ENCODE measurements at places on chromosomes 12 and 14. TPM values are rescaled to one million over a fixed set of nuclear protein-coding genes. Genes with fewer than 3 reads are reported as not detected.

The KRT8 gene
- 2.4 TPM for total RNA-seq

The ACOT6 gene
- not detected for total RNA-seq

The LYSET gene
- 18.5 TPM for total RNA-seq

The LRRC10 gene
- total RNA-seq, result not detected

The OTX2 gene
- total RNA-seq, result not detected

The LRP1-AS gene
- 1.1 TPM for total RNA-seq

The GUCY2C gene
- total RNA-seq, result not detected
